MM.1S (cell line): ENCODE measurements at places on chromosomes 5 and 9.

- no peaks in the 10 kb centered on the region for H3K36me3 ChIP-seq
- no peak for DNase-seq
- H3K27ac ChIP-seq = no peak overlapping the region
- H3K4me3 ChIP-seq = no peak overlapping the region
These were observed 7.9 kb upstream of the RFESD start for GRCh38 chr5:95638632-95639031.

DNA sequence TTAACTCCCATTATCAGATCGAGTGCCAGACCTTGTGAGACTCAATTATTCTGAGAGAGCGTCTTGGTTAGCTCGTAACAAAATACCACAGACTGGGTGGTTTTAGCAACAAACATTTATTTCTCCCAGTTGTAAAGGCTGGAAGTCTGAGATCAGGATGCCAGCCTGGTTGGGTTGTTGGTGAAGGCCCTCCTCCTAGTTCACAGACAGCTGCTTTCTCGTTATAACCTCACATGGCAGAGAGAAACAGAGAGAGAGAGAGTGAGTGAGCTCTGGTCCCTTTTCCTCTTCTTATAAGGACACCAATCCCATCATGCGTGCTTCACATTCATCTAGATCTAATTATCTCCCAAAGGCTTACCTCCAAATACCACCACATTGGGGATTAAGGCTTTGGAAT, 114.2 kb upstream of the SLC24A2 start:
- no peak overlapping the region for H3K27ac ChIP-seq
- no peak for DNase-seq
- H3K27me3 ChIP-seq = no peaks in the 10 kb centered on the region
- no peaks in the 10 kb centered on the region for H3K36me3 ChIP-seq
- H3K4me3 ChIP-seq = no peak overlapping the region

DNA sequence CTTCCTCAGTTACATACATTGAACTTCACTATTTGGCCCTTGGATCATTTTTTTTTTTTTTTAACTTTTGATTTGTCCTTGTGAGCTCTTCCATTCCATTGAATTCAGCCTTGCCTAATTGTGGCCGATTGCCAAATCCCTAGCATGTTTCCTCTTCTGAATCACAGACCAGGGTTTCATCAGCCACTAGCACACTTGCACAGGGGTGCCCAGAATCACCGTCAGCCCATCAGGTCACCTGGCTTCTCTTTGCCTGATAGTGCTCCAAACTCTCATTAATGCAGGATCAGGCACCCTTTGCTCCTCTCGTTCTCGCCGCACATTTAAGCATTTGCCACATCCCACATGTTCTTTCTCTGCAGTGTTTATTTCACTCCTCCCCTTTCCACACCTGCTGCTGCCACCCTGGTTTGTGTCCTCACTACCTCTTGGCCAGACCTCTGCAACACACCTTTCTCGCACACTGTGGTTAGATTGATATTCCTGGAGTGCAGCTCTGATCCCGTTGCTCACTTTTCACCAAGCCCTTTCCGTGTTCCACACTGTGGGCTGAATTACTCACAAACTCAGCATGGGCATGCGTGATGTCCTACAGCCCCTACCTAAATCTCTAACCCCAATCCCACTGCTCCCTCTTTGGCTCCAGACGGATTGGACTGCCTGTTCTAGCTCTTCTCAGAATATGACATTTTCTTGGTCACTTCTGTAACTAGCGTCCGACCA, 9.8 kb downstream of the PIK3R1 start:
- no peaks in the 10 kb centered on the region for H3K27me3 ChIP-seq
- H3K36me3 ChIP-seq = 0 out of 2 replicates have a peak, but pooled peaks cover 10% of the 10 kb centered on the region
- no peaks in the 10 kb centered on the region for H3K4me1 ChIP-seq
- H3K27ac ChIP-seq = no peak overlapping the region
- DNase-seq = no peak
- H3K4me3 ChIP-seq = no peak overlapping the region

- no peaks in the 10 kb centered on the region for H3K27me3 ChIP-seq
- peak overlapping the region; percentile 12; the same call in 1 of the 2 replicates for H3K4me3 ChIP-seq
- peaks cover 14% of the 10 kb centered on the region for H3K4me1 ChIP-seq
- DNase-seq = peak; percentile 61
- H3K27ac ChIP-seq = peak overlapping the region; percentile 10; the same call in 1 of the 2 replicates
These were observed 12.7 kb upstream of the MARCHF11 start for GRCh38 chr5:16192311-16192710.

- no peaks in the 10 kb centered on the region for H3K27me3 ChIP-seq
- no peaks in the 10 kb centered on the region for H3K36me3 ChIP-seq
- DNase-seq = peak; percentile 68
- H3K4me1 ChIP-seq = no peaks in the 10 kb centered on the region
- H3K4me3 ChIP-seq = no peak overlapping the region
These were observed 50.6 kb downstream of the DEPDC1B start for GRCh38 chr5:60649288-60649917.

- no peak overlapping the region for H3K4me3 ChIP-seq
- no peak overlapping the region for H3K27ac ChIP-seq
- no peak for DNase-seq
- H3K4me1 ChIP-seq = no peaks in the 10 kb centered on the region
- no peaks in the 10 kb centered on the region for H3K27me3 ChIP-seq
These were observed 11.8 kb downstream of the ACSL6 start for GRCh38 chr5:131999441-132000240.

DNA sequence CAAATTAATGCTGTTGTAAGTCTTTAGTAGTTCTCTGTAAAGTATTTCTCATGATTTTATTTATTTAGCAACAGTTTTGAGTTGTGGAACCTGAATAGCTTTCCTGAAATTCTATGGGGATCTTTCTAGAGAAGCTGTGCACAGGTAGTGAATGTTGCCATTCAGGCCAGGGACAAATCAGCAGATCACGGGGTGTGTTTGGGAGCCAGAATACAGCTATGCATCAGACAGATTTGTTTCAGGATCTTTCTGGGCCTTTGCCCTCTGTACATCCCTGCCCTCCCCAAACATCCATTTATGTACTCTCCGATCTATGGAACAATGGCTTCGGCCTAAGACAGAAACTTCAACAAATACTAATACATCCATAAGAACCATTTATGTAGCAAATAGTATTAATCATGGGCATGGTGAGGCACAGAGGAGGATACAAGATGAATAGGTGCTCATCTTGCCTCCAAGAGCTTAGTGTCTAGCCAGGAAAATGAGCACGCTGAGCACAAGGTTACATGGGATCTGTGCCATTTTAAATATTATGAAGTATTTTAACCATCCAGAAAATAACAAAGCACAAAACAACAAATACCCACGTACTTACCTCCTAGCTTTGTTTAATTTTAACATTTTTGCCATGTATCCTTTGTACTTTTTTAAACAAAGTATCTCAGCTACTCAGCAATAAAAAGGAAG, 13.1 kb downstream of the ARHGEF37 start:
- no peak overlapping the region for H3K4me3 ChIP-seq
- H3K27me3 ChIP-seq = no peaks in the 10 kb centered on the region
- no peaks in the 10 kb centered on the region for H3K36me3 ChIP-seq
- H3K4me1 ChIP-seq = no peaks in the 10 kb centered on the region

- no peak for DNase-seq
- H3K4me1 ChIP-seq = peaks cover 6% of the 10 kb centered on the region; the same call in 1 of the 2 replicates
- H3K27me3 ChIP-seq = no peaks in the 10 kb centered on the region
- H3K27ac ChIP-seq = peak overlapping the region; percentile 80; the same call in 1 of the 2 replicates
- H3K36me3 ChIP-seq = no peaks in the 10 kb centered on the region
These were observed 1.2 kb downstream of the AK3 start for GRCh38 chr9:4739587-4740387.

- no peak for DNase-seq
- H3K4me3 ChIP-seq = no peak overlapping the region
- no peaks in the 10 kb centered on the region for H3K36me3 ChIP-seq
- H3K27ac ChIP-seq = no peak overlapping the region
These were observed 108.9 kb downstream of the WNK2 start for GRCh38 chr9:93292664-93293328.

GRCh38 chr5:153459051-153459743, 31.3 kb upstream of the GRIA1 start:
- H3K4me3 ChIP-seq = no peak overlapping the region
- H3K36me3 ChIP-seq = no peaks in the 10 kb centered on the region
- H3K27me3 ChIP-seq = no peaks in the 10 kb centered on the region
